ENCODE measurements at places on chromosomes 6 and 20.

DNA sequence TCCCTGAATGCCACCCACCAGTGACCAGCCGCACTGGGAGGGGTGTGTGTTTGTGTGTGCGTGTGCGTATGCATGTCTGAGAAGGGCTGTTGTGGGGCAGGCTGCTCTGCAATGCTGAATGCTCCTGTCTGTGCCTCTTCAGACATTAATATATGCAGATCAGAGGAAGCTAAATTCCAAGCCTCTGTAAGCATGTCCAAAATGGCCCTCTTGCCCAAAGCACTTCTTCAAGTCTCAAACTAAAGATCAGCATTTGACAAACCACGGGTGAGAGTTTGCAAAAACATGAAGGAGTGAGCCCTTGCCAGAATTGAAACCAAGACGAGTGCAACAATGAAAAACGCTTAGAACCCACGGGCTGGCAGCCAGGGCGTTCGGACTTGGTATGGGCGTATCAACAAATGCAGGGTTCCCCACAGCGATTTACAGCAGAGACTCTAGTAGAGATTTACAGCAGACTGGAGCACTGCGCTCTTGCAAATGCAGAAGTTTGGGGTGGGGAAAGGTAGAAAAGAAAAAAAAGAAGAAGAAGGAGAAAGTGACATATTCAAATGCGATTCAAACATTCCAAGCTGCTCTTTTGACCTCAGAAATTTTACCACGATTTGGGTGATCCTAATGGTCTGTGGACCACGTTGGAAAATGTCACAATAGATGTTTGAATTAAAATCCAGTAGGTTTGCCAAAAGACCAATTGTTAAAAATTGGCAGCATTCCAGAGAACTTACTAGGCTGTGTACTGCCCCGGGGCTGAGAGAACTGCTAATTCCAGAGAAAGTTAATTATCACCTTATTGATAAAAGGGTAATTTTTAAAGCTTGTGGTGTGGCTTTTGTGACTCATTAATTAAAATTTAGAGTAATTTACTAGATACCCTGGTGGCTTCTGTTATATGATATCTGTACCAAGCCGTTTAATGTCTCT is 3.5 kb downstream of the SCML4 start:
- DNase-seq: peak; percentile 31

- no peak for DNase-seq
Observed at GRCh38 chr6:7219310-7219709, 93.7 kb downstream of the SSR1 start.

DNA sequence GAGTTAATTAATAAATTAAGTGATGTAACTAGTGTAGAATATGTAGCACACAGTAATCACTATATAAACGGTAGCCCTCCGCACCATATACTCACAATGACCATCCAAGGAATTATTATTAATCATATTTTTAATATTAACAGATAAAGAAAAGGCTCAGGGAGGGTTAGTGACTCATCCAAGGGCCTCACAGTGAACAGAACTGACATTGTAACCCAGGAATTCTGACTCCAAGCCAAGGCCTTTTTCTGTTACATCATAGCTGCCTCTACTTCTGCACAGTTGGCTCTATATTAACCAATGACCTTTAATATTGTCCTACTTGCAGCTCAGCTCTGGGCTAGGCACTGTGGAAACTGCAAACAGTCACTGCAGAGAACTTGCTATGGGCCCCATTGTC is 117.5 kb upstream of the SIRPG start:
- no peak for DNase-seq

DNA sequence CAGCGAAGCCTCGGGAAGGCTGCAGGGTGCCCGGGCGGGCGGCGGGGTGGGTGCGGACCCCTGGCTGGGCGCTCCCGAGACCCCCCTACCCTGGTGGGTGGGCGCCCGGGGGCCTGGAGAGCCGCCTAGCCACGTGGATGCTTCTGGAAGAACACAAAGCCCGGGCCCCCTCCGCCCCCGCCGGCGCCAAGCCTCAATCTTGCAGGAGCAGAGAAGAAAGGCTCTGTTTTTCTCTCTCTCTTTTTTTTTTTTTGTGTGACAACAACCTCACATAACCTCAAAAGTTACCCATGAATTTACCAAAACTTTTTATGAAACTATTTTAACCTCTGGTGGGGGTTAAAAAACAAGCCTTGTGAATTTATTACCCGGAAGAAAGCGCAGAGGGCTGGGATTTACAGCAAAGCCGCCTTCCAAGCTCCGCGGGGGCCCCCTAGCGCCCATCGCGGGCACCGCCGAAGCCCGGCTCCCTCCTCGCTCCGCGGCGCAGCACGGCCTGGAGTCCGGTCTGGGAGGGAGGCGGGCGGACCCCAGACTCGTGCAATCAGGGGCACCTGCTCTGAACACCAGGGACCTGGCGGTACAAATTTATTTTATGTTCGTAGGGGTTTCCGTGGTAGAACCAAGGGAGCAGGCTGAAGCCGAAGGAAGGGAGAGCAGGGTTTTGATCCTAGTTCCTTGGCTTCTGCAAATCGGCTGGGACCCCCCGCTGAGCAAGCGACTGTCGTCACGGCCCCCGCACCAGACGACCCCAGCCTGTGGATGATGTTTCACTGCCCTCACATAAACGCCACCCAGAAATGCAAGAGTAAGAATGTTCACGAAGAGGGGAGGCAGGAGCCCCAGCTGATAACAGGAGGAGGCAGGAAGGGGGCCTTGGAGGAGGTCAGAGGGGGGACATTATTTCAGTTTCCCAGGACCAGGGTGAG is 58.9 kb downstream of the ZNF831 start:
- DNase-seq: peak; percentile 80

Data from cerebellar cortex (tissue), 1 donor.